ENCODE measurements at places on chromosomes 6 and 20.
A peak's percentile ranks its signal among the peaks of the same experiment; 100 is the strongest.

DNA sequence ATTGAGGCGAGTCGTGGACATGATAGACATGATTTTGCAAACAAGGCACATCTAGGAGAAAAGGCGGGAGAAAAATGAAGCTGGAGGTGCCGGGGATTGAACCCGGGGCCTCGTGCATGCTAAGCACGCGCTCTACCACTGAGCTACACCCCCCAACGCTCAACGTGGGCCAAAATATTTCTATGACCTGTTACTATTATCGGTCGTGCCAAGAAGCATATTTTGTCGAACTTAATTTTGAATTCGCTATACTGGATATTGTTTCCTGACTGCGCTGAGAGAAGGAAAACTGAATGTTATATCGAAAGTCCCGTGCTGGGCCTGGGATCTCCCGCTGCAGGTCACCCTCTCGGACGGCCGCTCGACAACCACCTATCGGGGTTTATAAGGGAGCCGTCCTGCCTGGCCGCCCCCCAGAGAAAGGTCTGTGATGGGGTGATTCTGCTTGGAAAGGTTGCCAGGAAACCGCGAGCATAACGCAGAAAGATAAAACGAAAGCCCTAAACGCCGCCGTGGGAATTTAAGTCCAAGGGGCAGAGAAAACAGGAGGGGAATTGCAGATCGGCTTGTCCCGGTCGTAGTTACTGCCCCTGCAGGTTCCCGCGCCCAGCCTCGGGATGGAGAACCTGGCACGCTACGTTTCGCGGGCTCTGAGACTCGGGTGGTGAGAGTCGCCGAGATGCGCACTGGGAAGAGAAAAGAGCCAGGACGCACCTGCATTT lies 60.0 kb downstream of the TRIM27 start:
- peak; percentile 90 for DNase-seq

DNA sequence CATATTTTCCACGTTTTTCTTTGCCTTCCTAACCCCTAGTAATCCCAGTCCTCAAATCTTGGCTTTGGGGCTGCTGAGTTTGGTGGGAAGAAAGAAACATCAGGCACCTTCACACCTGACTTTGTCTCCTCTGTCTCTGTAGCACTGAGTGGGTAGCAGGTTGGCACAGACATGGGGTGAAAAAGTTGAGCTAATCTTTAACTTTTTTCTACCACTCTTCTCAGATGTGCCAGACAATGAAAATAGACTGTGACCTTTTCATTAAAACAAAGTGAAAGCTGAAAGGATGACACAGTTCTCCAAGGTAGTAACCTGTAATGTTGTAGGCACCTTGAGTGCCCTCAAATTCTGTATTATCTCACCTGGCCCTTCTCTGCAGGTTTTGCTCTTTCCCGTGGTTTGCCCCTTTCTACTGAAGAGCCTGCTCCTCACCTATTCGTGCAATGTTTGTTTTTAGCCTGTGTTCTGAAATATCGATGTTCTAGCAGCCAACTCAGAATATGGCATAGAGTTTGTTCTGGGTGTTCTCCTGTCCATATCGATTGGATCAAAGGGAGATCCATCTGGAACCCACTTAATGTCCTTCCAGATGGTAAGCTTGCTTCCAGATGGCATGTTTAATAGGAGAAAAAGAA lies 57.8 kb upstream of the ATXN1 start:
- DNase-seq, result no peak

- DNase-seq, result no peak
Observed at GRCh38 chr20:57869951-57870315, 160.1 kb upstream of the PMEPA1 start.

DNA sequence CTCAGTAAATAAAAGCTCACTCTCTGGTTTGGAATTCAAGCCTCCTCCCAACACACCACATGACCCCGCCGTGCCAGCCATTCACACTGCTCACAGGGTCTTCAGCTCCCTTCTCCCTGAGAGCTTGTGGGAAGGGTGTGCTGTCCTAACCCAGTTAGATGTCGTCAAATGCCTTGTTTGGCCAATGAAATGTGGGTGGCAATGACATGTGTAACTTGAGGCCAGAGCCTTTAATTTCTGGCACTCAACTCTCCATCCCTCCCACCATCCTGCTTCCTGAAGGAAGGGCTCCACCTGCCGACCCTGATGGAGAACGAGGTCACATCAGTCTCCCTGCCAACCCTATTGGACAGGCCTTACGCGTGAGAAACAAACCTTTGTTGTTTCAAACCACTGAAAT lies 224.5 kb upstream of the AGPAT4 start:
- DNase-seq, result peak; percentile 67

GRCh38 chr20:14337400-14338171 lies at the start of gene FLRT3:
Gene FLRT3, minus strand, starts transcription at chr20:14337612. Its CDS starts 10,106 bp downstream, at chr20:14327506.
- DNase-seq, result peak; percentile 98

DNA sequence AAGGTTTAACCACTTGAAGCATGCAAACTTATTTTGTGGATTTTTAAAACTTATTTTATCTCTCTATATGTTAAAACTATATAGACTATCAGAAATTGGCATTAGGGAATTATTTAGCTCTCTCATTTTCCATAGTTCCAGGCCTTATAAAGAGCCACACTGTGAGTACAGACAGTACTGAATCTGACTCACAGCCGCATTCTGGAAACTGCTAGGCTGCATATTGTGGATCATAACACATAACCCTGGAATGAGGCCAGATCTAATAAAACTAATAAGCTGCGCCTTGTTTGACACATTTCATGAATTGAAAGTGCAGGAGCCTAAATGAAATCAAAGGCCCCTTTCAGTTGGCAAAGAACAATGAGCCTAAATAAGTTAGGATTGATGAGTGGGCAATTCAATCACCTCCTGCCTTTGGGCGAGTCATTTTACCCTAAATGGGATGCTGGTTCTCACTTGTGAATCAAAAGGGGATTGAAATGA lies 308.4 kb downstream of the PACRG start:
- DNase-seq, result no peak

DNA sequence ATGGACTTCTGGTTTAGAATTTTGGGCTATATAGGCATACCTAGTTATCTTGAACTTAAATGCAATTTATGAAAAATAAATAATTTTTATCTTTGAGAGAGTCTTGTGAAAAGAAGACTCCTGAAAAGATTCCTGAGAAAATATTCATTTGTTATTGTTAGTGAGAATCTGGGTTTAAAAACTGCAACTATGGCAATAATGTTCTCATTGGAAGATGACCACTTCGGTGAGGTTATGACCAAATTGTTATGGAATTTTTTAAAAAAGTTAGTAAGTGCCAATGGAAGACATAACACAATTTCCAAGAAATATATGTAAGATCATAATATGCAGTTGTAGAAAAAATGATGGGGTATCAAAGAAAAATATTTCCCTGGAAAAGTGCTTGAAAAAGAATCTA lies 46.3 kb downstream of the GRIK2 start:
- DNase-seq, result no peak

DNA sequence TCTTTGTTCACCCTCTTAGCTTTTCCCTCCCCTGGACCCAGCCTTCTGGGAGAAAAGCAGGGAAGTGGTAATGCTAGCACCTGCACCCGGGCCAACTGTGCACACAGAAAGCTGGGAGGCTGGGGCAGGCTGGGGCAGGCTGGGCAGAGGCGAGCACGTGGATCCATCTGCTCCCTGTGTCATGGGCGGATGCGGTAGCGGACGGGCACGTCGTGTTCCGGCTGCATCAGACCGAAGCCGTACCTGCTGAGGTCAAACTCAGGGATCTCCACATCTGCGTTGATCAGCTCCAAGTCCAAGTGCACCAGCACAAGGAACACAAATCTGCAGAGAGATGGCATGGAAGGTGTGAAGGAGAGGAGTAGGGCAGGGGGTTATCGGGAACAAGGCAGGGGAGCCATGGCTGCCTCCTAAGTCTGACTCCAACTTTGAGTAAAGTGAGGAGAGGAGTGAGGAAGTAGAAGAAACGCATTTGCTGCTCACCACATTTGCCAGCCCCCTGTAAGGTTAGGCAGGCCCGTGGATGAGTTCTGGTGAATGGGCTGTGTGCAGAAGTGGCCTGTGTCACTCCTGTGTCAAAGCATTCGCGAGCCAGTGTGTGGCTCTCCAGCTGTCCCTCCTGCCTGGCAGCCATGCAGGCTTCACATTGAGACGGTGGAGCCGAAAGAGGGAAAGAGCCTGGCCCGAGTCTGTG lies 25.4 kb upstream of the KCNB1 start:
- DNase-seq, result no peak

DNA sequence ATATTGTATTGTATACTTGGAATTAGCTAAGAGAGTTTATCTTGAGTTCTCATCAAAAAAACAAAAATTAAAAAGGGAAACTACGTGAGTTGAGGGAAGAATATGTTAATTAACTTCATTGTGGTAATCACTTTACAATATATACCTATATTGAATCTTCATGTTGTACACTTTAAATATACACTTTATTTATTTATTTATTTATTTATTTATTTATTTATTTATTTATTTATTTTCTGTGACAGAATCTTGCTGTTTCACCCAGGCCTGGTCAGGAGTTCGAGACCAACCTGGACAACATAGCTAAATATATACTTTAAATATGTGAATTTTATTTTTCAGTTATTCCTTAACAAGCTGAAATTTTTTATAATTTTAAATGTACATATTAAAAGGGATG lies 74.1 kb downstream of the VIP start:
- DNase-seq, result no peak

DNA sequence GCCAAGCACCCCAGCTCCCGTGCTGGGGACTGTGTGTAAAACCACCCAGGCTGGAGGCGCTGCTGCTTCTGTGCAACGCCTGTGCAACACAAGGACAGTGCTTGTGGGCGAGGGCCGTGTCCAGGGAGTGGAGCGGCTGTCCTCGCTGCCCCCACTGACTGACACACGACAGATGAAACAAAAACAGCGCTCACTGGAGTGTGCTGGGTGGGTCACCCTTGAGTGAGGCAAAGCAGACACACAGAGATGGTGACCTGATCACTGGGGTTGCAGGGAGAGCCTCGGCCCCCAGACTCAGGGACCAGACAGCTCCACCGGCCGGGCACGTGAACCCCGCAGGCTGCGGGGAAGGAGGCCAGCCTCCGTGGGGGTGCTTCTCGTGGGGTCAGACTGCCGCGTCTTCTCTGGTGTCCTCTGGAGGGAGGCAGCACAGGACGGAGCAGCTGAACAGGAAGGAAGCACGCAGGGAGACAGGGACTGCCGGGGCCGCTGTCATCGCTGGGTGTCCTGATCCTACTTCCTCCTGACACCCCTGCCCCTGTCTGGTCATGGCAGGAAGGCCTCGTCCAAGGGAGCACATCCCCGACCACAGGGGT lies 75.9 kb upstream of the CST7 start:
- DNase-seq, result no peak

- DNase-seq, result no peak
Observed at GRCh38 chr6:5653801-5654200, 352.9 kb downstream of the NRN1 start.

Measured in fibroblast of pulmonary artery (primary cell).